ENCODE measurements at places on chromosomes 4 and X.

DNA sequence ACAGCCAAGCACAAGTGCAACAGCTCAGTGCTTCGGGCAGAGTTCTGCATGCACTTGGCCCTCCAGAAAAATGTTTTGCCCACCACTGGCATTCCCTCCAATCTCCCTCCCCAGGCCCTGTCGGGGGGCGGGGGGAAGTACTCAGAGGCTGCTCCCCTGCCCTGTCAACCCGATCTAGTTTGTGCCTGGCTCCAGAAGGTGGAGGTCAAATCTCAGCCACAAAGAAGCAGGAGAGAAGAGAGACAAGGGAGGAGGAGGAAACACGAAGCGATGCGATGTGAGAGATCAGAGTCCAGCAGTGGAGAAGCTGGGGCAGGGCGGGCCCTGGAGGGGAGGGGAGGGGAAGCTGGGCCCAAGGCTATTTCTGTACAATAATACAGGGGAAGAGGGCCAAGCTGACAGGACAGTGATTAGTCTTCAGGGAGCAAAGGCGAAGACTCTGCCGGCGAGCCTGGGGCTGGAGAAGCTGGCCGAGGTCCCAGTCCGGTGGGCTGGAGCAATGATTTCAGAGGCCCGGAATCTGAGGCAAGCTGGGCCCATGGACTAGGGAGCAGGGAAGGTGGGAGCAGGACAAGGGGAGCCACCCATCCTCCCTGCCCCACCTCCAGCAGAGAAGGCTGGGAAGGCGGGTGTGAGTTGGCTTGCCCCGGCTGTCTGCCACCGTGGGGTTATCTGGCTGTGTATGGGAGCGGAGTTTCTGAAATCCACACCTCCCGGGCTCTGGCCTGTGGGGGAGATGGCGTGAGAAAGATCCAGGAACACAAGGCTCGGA is 167.1 kb downstream of the EFNB1 start:
- no peak for DNase-seq

GRCh38 chrX:15160558-15161095 is 109.3 kb downstream of the ASB9 start:
- DNase-seq, result no peak

DNA sequence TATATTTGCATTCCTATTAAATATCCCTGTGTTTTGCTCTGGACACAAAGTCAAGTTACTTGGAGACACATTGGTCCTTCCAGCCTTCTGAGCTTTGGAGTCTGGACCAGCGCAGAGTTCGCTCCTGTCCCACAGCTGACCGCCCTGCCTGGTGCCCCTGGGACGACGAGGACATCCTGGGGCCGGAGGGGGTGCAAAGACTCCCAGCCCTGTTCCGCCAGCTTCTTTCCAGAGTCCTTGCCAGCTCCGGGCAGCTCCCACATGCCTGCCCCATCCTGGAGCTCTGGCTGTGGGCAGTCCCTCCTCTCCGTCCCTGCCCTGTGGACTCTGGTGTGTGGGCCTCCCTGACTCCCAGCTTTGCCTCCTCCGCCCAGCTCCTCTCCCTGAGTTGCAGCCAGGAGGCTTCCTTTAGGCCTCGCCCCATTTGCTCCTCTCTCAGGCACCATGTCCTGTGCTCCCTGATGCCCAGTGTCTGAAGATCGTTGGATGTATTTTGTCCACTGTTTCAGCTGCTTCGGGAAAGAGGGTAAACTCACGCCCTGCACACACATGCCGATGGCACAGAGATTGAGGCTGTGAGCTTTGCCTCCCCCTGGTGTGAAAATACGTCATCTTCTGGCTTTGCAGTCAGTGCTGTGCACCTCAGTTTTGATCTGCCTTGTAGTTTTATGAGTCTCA is 4.9 kb upstream of the PCGF3 start:
- no peak for DNase-seq

GRCh38 chr4:88177983-88178625 is 19.7 kb upstream of the ABCG2 start:
- DNase-seq, result no peak

DNA sequence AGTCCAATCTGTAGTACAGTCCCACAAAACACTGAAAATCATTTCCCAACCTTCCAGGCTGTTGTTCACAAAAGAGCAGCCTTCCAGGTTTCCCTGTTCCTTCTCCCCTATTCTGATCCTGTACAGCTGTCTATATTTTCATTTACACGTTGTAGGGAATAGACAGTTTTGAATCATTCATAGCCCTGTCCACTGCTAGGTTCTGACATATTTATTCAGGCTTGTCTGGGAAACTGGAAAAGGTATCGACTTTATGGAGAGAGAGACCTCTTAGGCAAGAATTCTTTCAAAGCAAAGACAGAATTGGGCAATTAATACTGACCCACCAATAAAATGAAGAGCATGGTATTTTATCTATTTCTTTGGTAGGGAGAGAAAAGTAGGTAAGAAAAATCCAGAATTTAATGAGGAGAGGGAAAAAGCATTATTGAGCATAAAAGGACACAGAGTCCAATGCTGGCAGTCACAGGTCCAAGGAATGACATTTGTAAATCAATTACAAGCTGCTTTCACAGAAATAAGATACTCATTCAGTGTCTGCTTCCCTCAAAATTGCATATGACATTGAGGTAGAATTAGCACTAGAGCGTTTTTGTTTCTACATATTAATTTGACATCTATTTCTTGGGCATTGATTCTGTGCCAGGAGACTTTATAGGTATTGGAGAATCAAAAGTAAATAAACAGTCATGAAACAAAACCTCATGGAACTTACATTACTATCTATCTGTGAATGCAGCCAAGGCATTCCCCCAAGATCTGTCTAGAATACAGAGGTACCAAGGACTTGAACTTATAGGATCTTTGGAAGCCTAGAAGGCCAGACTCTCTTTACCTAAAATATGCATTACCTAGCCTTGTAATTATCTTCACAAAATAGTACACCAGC is 127.2 kb downstream of the CAMK2D start:
- no peak for DNase-seq

DNA sequence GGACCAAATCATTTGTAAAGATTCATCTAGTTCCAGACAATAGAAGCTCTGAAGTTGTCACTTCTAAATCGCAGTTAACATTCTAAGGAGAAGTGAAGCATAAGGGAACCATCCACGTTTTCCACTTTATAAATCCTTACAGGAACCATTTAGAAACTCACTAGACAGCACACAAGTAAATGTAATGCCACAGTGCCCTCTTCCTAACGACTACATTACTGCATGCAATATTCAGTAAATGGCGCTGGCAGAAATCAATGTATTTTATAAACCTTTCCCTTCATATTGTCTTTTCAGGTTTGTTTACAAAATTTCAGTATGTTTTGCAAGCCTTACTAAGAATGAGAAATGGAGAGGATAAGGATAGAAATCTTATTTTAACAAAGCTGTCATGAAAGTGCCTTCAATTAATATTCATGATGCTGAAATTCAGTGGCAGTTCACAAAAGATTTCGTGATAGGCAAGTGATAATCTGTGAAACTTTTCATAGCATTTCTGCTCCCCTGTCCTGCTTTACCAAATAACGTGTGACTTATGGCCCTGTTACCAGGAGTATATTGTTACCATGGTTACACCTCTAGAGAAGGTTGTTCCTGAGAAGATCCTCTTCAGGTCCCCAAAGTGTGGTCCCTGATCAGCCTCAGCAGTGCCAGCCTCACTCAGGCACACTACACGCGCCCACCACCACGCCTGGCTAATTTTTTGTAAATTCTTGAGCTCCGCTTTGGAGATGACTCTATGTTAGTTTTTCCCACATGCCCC is 54.2 kb downstream of the TMA16 start:
- no peak for DNase-seq

GRCh38 chr4:15779306-15779705 is 1.2 kb downstream of the CD38 start:
- no peak for DNase-seq

DNA sequence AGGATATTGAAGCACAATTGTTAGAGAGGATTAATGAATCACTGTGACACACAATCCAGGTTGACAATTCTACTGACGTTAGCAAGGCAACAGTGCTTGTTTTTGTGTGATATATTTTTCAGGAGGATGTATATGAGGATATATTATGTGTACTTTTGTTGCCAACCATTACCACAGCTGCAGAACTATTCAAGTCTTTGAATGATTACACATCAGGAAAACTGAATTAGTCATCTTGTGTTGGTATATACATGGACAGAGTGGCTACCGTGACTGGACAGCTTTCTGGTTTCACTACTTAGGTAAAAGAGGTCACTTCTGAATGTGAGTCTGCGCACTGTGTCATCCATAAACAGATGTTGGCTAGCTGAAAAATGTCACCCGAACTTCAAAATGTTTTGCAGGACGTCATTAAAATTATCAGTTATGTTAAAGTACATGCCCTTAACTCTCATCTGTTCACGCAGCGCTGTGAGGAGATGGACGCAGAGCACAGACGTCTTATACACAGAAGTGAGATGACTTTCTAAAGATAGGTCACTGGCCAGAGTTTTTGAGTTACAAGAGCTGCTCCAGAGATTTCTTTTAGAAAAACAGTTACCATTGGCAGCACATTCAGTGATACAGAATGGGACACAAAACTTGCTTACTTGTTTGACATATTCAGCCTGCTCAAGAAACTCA is 69.0 kb downstream of the MRPL1 start:
- no peak for DNase-seq

DNA sequence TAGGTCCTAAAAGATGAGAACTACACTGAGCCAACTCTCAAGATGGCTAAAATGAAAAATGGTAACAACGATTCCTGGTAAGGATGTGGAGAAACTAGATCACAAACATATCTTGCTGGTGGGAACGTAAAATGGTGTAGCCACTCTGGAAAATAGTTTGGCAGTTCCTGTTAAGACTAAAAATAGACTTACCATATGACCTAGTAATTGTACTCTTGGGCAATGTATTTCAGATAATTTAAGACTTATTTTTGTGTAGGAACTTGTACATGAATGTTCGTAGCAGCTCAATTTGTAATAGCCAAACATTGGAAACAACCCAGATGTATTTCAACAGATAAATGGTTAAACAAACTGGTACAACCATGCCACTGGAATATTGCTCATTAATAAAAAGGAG is 106.2 kb downstream of the HDAC8 start:
- no peak for DNase-seq

GRCh38 chr4:71375494-71375893 is 36.7 kb downstream of the SLC4A4 start:
- DNase-seq, result no peak

DNA sequence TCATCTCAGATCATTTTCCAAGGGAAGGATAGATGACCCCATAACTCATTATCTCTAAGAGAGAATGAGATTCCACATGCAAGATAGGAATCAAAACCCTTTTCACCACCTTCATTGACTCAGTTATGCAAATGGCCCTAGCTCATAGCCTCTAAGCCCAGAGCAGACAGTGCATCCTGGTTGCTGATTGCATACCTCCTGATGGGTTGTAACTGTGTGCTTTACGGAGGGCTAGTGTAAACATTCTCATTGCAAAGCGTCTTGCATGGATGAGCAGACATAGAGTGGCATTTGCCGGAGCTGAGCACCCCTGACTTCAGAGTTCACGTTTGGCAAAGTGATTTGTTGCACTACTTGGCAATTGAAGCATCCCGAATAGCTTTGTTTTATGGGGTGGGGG is 151.0 kb downstream of the VCX3A start:
- DNase-seq, result no peak

DNA sequence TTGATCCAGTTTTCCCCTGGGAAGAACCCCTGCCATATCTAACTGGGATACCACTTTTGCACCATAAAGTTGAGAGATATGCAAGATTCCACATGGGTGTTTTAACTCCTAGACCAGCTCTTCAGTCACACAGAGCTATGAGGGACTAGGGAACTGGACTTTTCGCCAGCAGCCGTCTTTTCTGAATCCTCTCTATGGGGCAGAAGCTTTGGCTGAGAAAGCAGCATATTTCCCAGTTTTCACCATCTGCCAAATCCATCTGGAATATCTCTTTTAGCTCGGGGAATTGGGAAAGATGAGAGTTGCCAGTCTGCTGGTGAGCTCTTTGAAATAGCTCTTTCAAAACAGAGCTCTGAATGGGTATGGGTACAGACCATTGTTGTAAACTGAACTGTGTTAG is 20.9 kb downstream of the APOOL start:
- DNase-seq, result no peak

DNA sequence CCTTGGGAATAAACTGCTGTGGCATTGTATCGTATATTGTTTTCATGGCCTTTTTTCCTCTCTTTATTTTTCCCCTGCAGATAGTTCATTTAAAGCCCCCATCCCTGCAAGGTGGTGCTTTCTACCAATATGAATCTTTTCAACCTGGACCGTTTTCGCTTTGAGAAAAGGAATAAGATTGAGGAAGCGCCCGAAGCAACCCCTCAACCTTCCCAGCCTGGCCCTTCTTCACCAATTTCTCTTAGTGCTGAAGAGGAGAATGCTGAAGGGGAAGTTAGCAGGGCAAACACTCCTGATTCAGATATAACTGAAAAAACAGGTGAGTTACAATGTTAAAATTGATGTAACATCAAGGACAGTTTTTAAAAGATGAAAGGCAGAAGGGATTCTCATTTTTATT is 601 bp downstream of the SMARCAD1 start:
- DNase-seq, result no peak

DNA sequence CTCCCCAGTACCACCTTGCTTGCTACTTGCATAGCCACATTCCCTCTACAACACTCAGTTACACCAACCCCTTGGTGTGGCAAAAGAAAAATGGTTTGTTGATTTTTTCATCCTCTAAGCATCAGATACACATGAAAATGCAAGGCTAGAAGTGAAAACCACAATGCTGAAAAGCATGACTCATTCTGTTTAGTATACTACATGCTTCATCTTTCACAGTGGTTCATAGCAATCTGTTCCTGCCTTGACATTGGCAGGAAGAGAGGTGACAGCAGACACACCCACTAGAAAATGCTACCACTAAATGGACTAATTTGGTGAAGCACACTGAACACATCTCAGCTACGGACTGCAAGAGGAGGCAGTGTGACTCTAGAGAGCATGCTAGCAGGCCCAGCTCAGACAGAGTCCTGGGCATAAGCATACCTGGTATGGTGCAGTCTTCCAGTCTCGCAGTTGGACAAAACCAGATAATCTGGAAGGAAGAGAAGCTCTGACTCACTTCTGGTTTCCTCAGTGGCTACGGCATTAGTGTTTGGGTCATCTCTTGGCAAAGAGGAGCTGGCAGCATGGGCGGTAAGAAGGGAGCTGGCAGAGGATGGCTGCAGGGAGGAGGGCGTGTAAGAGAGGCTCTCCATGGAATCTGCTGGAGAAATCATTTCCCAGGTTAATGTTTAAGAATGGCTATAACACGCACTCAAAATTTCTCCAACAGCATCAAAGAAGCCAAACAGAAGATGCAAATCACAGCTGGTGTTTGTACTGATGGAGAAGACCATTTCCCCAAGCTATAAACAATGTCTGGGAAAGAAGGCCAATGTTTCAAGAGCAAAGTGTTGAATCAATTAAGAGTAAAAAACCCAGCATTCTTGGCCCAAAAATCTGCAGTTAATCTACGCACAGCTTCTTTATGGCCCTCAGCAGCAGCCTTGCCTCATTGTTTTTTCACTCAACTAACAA is 37.8 kb downstream of the GAB3 start:
- no peak for DNase-seq

DNA sequence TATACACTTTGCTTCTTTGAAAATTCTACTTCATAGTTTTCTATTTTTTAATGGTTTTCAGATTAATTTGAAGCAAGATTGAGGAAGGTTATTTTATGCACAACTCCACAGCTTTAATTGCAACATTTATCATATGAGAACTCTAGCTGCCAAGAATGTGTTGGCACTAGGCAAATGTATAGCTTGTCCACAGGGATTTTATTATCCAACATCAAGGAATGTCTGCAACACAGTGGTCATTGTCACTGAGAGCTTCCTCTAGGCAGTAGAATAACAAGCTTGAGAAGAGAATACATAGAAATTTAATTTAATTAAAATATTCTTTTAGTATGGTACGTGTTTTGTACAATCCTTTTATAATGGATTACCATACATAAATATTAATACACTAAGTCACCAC is 1600.8 kb downstream of the ARAP2 start:
- DNase-seq, result no peak
